ENCODE measurements at places on chromosomes 7 and 10. TPM values are rescaled to one million over a fixed set of nuclear protein-coding genes. Genes with fewer than 3 reads are reported as not detected.

Gene CALML5
- total RNA-seq, result not detected

Gene CCL24
- not detected for total RNA-seq

Gene PTPRE
- 28.8 TPM for total RNA-seq

Gene TET1
- total RNA-seq, result 0.69 TPM

Gene BMPER
- 0.16 TPM for total RNA-seq

Gene SFXN4
- 9.4 TPM for total RNA-seq

Gene CC2D2B
- not detected for total RNA-seq

Gene KLF14
- not detected for total RNA-seq

Gene NME8
- not detected for total RNA-seq

Gene PAPOLB
- not detected for total RNA-seq

Gene SPDYE5
- not detected for total RNA-seq

Gene MARVELD1
- 6.6 TPM for total RNA-seq

Gene HPS6
- total RNA-seq, result 29.5 TPM

Gene SPDYE8
- total RNA-seq, result not detected

Gene SAMD9L
- 26.6 TPM for total RNA-seq

Gene ZNF487
- total RNA-seq, result 2.5 TPM

Gene BEND7
- total RNA-seq, result 10.0 TPM

Gene AGAP9
- total RNA-seq, result 0.16 TPM

Gene SCIN
- total RNA-seq, result 0.13 TPM

Gene CDH23
- 0.06 TPM for total RNA-seq

Gene NPSR1
- total RNA-seq, result not detected

Gene TRPV5
- total RNA-seq, result not detected

Gene AGBL3
- 1.6 TPM for total RNA-seq

Gene FBXO24
- total RNA-seq, result 0.25 TPM

Gene KRIT1
- 45.8 TPM for total RNA-seq

Gene DEPP1
- 392 TPM for total RNA-seq

Gene ADAM22
- 0.16 TPM for total RNA-seq

Gene PILRB
- total RNA-seq, result 21.3 TPM

Gene GSDME
- total RNA-seq, result 22.5 TPM

Gene SYNPO2L
- total RNA-seq, result not detected

Gene TFR2
- 0.57 TPM for total RNA-seq

Gene CPED1
- 2.2 TPM for total RNA-seq

Gene NPC1L1
- not detected for total RNA-seq

Gene COL28A1
- under 0.01 TPM for total RNA-seq

Gene OR6B1
- total RNA-seq, result not detected

Gene ABCC2
- total RNA-seq, result 0.65 TPM

Gene SPDYE1
- total RNA-seq, result not detected

Gene REEP3
- total RNA-seq, result 34.5 TPM

Gene CCNY
- total RNA-seq, result 69.5 TPM

Gene MYL7
- not detected for total RNA-seq

Gene PTPN20
- total RNA-seq, result 0.44 TPM

Gene CYP2E1
- 0.16 TPM for total RNA-seq

Gene TRPV6
- total RNA-seq, result not detected

Gene PIK3AP1
- 0.13 TPM for total RNA-seq

Gene POM121
- total RNA-seq, result 9.8 TPM

Gene SEMA4G
- total RNA-seq, result 1.8 TPM

Gene MAGI2
- total RNA-seq, result 0.81 TPM

Gene FOXI2
- not detected for total RNA-seq

Gene PRLHR
- total RNA-seq, result not detected

Gene ADIRF
- total RNA-seq, result 28.5 TPM

Measured in bladder microvascular endothelial cell (primary cell).